ENCODE measurements at places on chromosomes 13 and 19.

DNA sequence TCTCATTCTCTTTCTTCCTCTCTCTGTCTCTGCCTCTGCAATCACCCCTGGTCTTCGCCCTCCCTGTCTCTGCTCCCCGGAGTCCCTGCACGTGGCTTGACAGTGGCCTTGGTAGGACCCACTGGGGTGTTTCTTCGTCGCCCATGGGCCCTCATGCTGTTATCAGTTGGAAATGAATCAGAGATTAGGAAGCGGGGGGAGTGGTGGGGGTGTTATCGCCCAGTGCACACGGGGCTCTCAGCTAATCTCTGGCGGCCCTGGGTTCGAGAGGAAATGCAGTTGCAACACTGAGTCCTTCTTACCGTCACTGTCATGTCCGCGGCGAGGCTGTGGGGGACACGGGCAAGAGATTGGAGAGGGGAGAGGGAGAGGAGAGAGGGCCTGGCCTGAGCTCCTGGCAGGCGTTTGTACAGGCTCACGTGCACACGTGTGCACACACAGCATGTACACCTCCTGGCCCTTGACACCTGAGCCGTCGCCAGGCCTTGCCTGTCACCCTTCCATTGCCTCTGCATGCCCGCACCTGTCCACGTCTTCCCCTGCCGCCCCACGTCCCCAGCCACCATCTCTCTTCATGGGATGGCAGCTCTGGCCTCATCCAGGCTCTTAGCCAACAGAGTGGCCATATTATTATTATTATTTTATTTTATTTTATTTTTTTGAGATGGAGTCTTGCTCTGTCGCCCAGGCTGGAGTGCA lies 37.8 kb upstream of the SLC7A10 start:
- no peak for DNase-seq

DNA sequence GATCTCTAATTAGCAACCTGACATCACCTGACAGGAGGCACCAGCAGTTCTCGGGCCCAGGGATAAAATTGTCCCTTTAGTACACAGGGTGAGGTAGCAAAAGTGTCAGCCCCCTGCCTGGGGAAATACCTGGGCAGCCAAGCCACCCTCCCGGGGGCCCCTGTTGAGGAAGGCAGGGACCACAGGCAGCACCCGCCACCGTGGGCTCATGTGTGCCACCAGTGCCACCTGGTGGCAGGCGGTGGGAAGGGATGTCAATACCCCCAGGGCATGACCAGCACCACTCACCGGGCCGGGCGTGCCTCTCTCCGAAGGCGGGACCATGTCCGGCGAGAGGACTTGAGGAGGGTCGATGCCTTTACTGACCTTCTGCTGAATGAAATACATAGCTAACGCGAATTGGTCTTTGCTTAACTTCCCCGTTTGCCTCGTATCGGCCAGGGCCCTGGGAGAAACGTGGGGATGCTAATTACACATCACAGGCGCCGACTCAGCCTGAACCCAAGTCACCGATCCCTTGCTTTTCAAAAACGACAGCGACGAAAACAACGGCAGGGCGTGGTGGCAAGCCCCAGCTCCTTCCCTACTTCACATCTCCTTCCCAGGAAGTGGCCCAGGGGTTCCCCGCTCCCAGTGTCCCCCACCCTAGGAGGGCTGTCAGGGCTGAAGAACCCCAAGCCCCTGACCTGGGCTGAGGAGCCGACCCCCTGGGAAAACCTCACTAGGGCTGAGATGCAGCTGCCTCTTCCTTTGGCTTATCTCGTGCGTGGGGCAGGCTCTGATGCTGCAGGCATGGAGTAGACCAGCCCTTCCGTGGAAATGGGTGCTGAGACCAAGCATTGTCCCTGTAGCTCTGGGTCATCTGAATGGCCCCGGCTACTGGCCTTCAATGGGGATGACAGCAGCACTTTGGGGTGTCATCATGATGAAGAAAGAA lies 53.8 kb downstream of the EPS15L1 start:
- peak; percentile 75 for DNase-seq

GRCh38 chr13:78465250-78465649 lies 138.1 kb downstream of the POU4F1 start:
- DNase-seq: no peak

- no peak for DNase-seq
Observed at GRCh38 chr19:15197942-15198341, 2.9 kb downstream of the NOTCH3 start.

DNA sequence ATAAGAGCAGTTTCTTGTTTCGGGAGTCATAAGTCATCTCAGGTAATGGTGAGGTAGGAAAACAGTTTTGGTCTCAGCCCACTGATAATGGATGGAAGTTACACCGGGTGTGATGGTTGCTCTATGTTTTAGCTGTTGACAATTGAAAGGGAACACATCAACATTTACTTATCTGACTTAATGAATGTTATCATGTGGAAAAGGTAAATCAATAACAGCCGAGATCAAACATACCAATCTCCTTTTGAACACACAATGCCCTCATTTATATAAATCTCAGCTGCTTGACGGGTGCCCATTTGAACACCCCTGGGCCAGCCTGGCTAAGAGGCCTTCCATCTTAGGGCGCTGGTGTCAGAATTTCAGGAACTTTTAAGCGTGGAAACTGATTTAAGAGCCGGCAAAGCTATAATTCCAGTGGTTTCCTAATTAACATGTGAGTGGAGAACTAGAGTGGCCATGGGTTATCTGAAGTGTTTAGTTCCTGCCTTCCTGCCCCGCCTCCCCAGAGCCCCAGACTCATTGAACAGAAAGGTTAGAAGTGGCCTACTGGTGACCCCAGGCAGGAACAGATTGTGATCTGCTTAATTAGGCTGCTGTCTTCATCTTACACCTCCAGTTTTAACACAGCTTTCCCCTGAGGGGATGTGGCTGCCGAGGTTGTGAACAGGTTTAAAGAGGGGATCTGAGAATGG lies 572.7 kb downstream of the FGF9 start:
- DNase-seq: no peak

- DNase-seq: no peak
Observed at GRCh38 chr19:6097911-6098310, 12.4 kb downstream of the RFX2 start.

DNA sequence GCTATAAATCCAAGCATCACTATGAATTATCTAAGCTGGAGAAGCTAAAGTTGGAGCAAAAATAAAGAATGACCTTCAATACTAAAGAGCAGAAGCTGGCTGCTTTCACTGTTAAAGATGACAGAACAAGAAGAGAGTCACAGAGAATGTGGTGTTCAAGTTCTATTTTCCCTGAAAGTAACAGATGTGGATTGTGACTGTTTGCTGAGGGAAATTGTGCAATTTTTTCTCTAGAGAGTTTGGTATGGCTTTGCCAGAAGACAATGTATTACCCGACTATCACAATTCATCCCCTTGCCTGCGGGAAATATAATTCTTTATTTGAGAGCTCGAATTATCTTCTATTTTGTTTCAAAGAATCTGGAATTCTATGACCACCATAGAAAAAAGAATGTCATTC lies 83.1 kb downstream of the TNFSF13B start:
- DNase-seq: no peak

DNA sequence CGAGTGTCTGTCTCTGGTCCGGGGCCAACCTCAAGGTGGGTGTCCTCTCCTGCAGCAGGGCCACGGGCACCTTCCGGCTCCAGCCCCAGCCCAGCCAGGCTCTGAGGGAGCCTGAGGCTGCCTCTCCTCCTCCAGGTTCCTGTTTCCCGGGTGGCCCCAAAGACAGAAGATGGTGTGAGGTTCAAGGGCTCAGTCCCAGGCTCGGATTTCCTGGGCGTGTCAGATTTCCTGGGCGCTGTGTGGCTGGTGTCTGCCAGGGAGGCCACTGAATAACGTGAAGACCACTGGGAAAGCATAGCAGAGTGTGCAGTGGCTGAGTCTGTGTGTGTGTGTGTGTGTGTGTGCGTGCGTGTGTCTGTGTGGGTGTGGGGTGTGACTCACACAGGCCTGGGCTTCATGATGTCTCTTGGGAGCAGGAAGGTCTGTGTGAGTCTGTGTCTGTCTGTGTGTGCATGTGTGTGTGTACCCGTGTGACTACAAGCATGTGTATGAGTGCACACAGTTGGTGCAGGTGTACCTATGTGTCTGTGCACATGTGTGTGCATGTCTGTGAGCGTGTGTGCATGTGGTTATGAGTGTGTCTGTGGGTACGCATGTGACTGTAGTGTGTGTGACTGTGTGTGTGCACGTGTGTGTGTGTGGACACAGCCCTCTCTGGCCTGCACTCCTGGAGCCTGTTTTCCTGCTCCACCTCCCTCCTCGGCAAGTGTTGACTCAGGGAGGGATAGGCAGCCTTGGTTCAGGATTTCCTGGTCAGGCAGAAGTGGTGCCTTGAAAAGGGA lies 28.3 kb downstream of the CEBPA start:
- peak; percentile 84 for DNase-seq

GRCh38 chr19:13917888-13918406 lies 11.9 kb downstream of the CC2D1A start:
- no peak for DNase-seq

DNA sequence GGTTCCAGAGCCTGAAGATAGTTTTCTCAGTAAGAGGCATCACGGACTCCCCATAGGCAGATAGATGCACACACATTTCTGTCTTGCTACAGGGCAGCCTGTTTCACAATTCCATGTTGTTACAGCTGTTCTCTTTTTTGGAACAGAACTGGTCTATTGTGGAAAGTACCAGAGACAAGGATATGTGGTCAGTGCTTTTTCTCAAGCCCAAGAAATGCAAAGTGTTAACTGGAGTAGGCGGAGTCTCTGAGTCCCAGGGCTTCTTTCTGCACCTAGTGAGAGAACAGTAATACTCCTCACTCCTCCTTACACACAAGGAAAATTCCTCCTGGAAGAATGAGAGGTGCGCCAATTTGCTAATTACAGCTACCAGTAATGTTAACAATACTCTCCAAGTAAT lies 141.6 kb upstream of the ARGLU1 start:
- DNase-seq: no peak

- no peak for DNase-seq
Observed at GRCh38 chr13:101955764-101956163, 446.1 kb downstream of the FGF14 start.

GRCh38 chr19:9032136-9032631 lies 22.0 kb upstream of the MUC16 start:
- no peak for DNase-seq

DNA sequence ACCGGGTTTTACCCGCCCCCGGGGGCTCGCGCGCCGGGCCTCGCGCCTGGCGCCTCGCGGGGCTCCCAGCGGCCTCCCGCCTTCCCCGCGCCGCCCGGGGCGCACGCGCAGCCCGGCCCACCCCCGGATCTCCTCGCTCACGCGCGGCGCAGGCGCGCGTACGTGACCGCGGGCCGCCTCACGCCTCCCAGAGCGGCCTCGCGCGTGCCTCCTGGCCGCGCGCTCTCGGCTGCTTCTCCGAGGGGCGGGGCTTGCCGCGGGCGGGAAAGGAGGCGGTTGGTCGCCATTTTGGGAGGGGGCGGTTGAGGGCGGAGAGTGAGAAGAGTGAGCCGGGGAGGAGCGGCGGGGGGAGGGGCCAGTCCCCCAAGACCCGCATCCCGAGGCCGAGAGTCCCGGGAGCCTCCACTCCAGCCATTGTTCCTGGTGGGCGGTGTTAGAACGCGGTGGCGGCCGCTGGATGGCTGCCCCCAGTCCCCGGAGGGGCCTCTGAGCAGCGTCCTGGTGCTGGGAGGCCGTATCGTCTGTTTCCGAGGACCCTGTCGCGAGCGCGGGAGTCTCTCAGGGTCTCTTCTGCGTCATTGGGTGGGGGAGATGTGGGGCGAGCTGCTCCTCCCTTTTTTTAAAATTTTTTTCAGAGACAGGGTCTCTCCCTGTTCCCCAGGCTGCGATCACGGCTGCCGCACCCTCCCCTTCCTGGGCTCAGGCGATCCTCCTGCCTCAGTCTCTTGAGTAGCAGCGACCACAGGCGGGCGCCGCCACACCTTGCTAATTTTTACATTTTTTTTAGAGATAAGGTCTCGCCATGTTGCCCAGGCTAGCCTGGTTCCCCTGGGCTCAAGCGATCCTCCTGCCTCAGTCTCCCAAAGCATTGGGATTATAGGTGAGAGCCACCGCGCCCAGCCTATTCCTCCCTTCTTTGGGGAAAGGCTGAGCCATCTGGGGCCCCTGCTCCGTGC lies at the start of gene ZNF541:
ZNF541 (minus strand) TSS at position 78 of the 956 bp plus-strand sequence. CDS start 17,292 bp downstream, outside the sequence.
- DNase-seq: peak; percentile 28

DNA sequence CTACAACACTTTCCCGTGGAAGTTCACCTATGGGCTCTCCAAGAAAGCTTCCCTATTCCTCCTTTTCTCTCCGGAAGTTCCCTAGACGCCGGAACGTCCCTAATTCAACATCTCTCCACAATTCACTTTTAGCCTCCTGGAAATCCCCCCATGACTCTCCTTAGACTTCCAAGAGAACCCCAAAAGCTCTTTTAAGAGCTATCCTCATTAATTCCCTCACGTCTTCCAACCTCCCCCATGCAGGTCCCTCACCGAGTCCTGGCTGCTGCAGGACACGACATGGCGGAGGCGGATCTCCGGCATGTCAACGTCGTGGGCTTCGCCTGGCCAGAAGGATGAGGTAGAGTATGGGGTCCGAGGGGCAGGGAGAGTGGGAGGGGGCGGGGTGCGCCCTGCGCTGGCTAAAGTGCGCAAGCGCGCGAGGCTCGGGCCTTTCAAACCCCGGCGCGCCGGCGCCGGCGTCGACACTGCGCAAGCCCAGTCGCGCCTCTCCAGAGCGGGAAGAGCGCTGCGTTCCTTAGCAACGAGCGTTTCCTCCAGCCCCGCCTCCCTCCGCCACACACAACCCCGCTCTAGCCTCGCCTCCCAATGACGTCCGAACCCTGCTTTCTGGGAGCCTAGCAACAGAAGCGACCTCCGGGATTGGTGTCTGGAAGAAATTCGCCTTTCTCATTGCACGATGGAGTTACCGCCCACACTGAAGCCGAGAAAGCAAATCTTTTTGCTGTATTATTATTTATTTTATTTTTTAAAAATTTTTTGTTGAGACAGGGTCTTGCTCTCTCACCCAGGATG lies at the start of the genes PINLYP and XRCC1:
PINLYP (plus strand) TSS at position 646 of the 795 bp plus-strand sequence. CDS start 1,391 bp downstream, outside the sequence.
XRCC1 (minus strand) TSS at position 372 of the 795 bp plus-strand sequence; CDS start at position 303, 69 bp downstream.
- DNase-seq: peak; percentile 100

GRCh38 chr13:30222254-30222653 lies 85.1 kb downstream of the KATNAL1 start:
- DNase-seq: no peak

DNA sequence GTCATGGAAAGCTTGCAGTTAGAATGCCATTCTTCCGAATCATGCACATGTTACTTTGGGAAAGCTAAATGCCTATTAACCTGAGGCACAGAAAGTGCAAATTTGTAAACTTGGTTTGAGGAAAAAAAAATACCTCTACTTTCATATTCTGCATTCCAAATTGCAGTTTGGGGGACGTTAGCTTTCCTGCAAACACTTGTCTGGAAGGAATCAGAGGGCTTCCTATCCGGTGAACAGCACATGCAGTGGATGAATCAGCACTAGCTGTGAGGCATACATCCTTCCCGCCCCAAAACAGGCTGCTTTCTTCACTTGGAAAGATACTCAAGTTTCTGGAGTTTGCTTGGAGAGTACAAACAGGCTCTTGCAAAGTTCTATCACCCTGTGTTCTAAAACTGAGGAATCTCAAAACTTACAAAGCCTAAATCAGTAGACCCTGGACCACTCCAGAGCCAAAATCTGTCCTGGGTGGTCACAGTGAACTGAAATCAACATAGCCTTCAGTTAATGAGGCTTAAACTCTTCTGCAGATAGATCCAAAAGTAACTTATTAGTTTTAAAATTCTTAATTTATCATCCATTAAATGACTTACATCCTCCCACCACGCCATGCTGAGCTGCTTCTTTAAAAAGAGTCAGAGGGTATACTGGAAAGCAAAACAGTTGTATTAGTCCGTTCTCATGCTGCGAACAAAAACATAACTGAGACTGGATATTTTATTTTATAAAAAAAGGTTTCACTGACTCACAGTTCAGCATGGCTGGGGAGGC lies 802.3 kb upstream of the ARGLU1 start:
- peak; percentile 58 for DNase-seq

- DNase-seq: no peak
Observed at GRCh38 chr19:4037301-4037949, 29.3 kb downstream of the ZBTB7A start.
